ENCODE measurements at places on chromosomes 7 and 10. TPM values are rescaled to one million over a fixed set of nuclear protein-coding genes. Genes with fewer than 3 reads are reported as not detected.

The EPO gene
- total RNA-seq = not detected

The ELOVL3 gene
- 1.1 TPM for total RNA-seq

The ACTR3C gene
- 4.0 TPM for total RNA-seq

The ASB4 gene
- not detected for total RNA-seq

The SPDYE6 gene
- total RNA-seq = not detected

The WDFY4 gene
- not detected for total RNA-seq

The UPK3B gene
- total RNA-seq = not detected

The TWIST1 gene
- total RNA-seq = 6.3 TPM

The AGAP9 gene
- 3.6 TPM for total RNA-seq

The CNPY1 gene
- not detected for total RNA-seq

The EBF3 gene
- not detected for total RNA-seq

The LSM5 gene
- 10.0 TPM for total RNA-seq

The ANKRD30A gene
- not detected for total RNA-seq

The CLCN1 gene
- total RNA-seq = not detected

The KAZALD1 gene
- 4.8 TPM for total RNA-seq

The SYNPO2L gene
- not detected for total RNA-seq

The MOGAT3 gene
- total RNA-seq = not detected

The PON1 gene
- total RNA-seq = not detected

All from kidney epithelial cell (primary cell).